Esophagus muscularis mucosa (tissue), 4 donors: ENCODE measurements at places on chromosomes 1 and 21. TPM values are rescaled to one million over a fixed set of nuclear protein-coding genes. Genes with fewer than 3 reads are reported as not detected.

DPYD gene
- 36.6 TPM for total RNA-seq

E2F2 gene
- total RNA-seq, result 0.17 TPM

DNA sequence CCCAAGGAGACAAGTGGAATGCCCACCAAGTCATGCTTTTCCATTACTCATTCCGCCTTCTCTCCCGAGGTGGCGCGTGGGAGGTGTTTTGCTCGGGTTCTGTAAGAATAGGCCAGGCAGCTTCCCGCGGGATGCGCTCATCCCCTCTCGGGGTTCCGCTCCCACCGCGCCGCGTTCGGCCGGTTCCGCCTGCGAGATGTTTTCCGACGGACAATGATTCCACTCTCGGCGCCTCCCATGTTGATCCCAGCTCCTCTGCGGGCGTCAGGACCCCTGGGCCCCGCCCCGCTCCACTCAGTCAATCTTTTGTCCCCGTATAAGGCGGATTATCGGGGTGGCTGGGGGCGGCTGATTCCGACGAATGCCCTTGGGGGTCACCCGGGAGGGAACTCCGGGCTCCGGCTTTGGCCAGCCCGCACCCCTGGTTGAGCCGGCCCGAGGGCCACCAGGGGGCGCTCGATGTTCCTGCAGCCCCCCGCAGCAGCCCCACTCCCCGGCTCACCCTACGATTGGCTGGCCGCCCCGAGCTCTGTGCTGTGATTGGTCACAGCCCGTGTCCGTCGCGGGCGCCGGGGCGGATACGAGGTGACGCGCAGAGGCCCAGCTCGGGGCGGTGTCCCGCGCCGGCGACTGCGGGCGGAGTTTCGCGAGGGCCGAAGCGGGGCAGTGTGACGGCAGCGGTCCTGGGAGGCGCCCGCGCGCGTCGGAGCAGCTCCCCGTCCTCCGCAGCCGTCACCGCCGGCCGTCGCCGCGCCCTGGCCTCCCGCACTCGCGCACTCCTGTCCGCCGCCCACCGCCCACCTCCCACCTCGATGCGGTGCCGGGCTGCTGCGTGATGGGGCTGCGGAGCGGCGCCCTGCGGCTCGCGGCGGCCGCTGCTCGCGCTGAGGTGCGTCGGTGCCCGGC, at the start of gene KIF1B:
KIF1B (plus strand) TSS at position 666 of the 906 bp plus-strand sequence. CDS start 21,759 bp downstream, outside the sequence.
- H3K4me1 ChIP-seq, result peaks cover 50% of the 10 kb centered on the region
- DNase-seq, result peak; percentile 99
- peak within 1 kb of the TSS; percentile 100 for H3K27ac ChIP-seq
- no peaks in the 10 kb centered on the region for H3K27me3 ChIP-seq
- H3K36me3 ChIP-seq, result no peaks in the 10 kb centered on the region

- no peak for DNase-seq
- H3K27me3 ChIP-seq, result no peaks in the 10 kb centered on the region
- peaks cover 38% of the 10 kb centered on the region for H3K4me1 ChIP-seq
- peak overlapping the region; percentile 83 for H3K4me3 ChIP-seq
- peak overlapping the region; percentile 91 for H3K27ac ChIP-seq
- H3K36me3 ChIP-seq, result peaks cover 31% of the 10 kb centered on the region
These were observed 1.4 kb downstream of the RPS8 start for GRCh38 chr1:44776730-44777068.

RHBDL2 gene
- total RNA-seq, result not detected

- no peak overlapping the region for H3K4me3 ChIP-seq
- no peaks in the 10 kb centered on the region for H3K36me3 ChIP-seq
- no peaks in the 10 kb centered on the region for H3K4me1 ChIP-seq
- H3K27me3 ChIP-seq, result no peaks in the 10 kb centered on the region
- no peak overlapping the region for H3K27ac ChIP-seq
- no peak for DNase-seq
These were observed 211.7 kb upstream of the POGK start for GRCh38 chr1:166627558-166627957.

MXRA8 gene
- total RNA-seq, result 68.5 TPM

NPPB gene
- not detected for total RNA-seq

HRNR gene
- not detected for total RNA-seq

DNA sequence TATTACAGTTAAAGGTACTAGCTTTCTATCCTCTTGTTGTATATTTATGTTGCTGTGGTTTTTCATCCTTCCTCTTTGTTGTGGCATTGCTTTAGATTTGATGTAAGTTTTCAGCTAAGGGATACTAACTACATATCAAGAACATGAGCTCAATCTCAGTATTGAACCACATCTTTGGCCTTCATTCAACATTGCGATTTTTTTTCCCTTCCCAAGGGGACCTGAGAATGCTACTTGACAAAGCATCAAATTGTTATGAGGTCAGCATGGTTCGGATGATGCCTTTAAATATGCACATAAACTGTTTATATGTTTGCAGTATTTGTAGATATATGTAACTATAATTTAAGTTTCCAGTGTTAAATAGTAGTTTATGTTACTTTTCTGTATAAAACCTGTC, 31.7 kb upstream of the GPR88 start:
- H3K27ac ChIP-seq, result no peak overlapping the region
- DNase-seq, result no peak
- H3K36me3 ChIP-seq, result no peaks in the 10 kb centered on the region
- no peaks in the 10 kb centered on the region for H3K27me3 ChIP-seq
- no peak overlapping the region for H3K4me3 ChIP-seq

- no peak overlapping the region for H3K4me3 ChIP-seq
- H3K36me3 ChIP-seq, result no peaks in the 10 kb centered on the region
- H3K27ac ChIP-seq, result no peak overlapping the region
These were observed 14.3 kb downstream of the SAMSN1 start for GRCh38 chr21:14531757-14532316.

GRCh38 chr1:34049477-34049876, 115.6 kb downstream of the CSMD2 start:
- no peak overlapping the region for H3K4me3 ChIP-seq
- H3K36me3 ChIP-seq, result no peaks in the 10 kb centered on the region
- H3K27me3 ChIP-seq, result no peaks in the 10 kb centered on the region
- DNase-seq, result no peak
- no peaks in the 10 kb centered on the region for H3K4me1 ChIP-seq

DNA sequence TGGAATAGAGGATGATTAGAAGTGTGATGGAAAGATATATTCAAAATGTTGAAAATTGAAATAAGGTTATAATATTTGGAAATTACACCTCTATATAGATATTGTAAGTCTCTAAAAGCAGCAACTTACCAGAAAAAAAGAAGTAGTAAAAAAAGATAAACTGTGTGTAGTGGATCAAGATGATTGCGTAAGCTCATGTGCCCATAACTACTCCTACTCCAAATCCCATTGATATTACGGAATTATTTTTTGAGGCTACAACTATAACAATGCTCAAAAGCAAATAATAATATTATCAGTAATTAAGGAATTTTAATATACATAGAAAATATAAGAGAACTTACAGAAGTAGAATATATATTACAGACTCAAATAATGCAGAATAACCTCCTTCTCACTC, 33.6 kb downstream of the CATSPERE start:
- no peaks in the 10 kb centered on the region for H3K27me3 ChIP-seq
- no peaks in the 10 kb centered on the region for H3K36me3 ChIP-seq
- no peak overlapping the region for H3K4me3 ChIP-seq
- no peak for DNase-seq
- H3K27ac ChIP-seq, result no peak overlapping the region
- H3K4me1 ChIP-seq, result no peaks in the 10 kb centered on the region
